ENCODE measurements at places on chromosomes 2 and 18. TPM values are rescaled to one million over a fixed set of nuclear protein-coding genes. Genes with fewer than 3 reads are reported as not detected.

DNA sequence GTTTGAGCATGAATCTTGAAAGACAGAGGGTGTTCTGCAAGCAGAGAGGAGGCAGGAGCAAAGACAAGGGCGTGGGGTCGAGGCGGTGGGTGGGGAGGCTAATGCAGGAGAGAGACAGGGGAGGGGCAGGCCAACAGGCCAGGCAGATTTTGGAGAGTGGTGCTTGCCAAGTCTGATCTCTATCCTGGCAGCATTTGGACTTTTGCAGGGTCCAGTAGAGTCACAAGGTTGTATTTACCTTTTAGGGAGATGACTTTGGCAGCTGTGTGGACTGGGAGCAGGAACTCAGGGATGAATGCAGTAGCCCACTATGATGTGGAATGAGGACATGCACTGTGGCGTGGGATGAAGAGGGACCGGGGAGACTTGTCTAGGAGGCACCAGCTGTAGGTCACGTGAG, 15.7 kb upstream of the CEP192 start:
- DNase-seq = no peak

GRCh38 chr18:39681061-39681460, 2115.5 kb upstream of the CELF4 start:
- DNase-seq = no peak

GRCh38 chr2:36493306-36493705, 104.7 kb downstream of the FEZ2 start:
- no peak for DNase-seq

- no peak for DNase-seq
Measured at GRCh38 chr2:75403991-75404428, 156.7 kb downstream of the EVA1A start.

DNA sequence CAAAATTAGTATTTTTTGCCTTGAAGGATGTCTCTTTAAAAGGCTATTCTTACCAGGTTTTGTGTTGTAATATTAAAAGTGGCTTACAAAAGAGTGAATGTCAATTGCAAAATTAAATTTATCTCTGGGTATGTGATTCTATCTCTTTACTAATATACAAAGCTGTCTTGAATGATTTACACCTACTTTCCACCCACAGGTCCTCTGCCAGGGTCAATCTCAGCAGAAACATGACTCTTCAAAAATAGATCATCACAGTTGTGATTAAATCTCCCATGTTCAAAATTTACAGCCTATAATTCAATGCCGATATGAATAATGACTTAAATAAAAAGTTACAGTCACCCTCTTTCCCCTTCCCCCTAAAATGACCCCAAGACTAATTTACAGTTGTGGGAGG, 78.8 kb downstream of the SLC8A1 start:
- no peak for DNase-seq

GRCh38 chr2:126658319-126658904, 2.5 kb downstream of the GYPC start:
- no peak for DNase-seq

GRCh38 chr2:224393157-224393872, 8.6 kb downstream of the FAM124B start:
- no peak for DNase-seq

- no peak for DNase-seq
Measured at GRCh38 chr2:61718965-61719364, 134.9 kb downstream of the FAM161A start.

DNA sequence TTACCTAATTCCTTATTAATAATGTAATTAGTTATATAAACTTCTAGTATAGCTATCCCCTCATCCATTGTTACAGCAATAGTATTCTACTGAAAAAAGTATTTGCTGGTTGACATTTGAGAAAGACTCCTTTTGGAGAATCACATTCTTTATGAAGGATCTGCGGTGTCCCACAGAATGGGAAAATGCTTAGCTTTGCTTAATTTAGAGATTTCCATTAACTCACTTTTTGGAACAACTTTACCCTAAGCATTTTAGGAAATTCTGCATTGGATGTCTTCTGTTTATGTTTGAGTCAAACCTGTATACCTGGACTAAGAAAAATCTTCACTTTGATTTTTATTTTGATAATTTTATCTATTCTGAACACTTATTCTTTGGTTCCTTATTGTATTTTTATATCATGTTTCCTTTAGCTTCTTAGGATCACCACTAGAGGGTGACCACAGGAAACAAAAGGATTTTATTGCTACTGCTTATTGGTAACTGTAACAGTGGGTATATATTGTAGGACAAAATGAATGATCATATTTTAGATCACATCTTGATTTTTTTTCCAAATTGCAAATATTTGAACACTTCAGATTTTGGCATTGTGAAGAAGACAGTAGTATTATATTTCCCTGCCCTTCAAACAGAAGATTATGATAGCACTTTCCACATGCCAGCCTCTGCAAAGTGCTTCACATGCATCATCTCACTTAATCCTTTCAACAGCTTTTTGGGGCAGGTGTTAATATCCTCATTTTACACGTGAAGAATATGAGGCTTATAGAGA, 79.6 kb downstream of the MIB1 start:
- DNase-seq = no peak

GRCh38 chr18:51108330-51108729, 78.3 kb downstream of the SMAD4 start:
- DNase-seq = no peak

DNA sequence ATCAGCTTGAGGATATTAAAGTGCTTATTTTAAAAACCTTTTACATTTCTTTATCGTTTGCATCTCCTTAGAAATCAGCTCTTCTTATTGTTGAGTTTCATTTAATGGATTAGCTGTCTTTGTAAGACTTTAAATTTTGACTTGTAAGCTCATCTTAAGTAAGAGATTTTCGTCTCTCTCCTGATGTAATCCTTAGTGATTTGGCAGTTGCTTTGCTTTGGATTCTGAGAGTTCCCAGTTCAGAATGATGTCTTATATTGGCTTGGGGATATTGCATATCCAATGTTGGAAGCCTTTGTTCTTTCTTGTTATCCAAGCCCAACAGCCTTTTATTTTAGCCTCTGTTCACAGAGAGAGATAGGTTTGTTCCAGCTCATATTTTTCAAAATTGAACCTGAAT, 212.1 kb downstream of the ARL6IP6 start:
- no peak for DNase-seq

- no peak for DNase-seq
Measured at GRCh38 chr2:1613078-1613445, 131.3 kb downstream of the PXDN start.

DNA sequence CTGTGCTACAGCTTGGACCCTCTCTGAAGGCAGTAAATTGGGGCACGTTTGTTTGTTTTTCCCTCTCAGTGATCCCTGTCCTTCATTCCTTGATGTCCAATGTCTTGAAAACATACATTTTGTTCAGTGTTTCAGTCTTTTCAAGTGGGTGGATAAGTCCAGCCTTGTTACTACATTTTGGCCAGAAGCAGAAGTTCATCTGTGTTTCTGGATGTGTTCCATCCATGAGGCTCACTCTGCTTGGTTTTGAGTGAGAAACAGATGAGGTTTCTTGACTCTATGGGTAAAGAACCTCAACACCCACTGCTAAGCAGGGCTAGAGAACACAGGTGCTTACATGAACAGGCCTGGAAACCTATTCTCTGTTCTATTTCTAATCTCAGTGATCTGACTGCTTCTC, 74.5 kb upstream of the RFX8 start:
- no peak for DNase-seq

GRCh38 chr2:141701618-141702017, 429.2 kb downstream of the LRP1B start:
- no peak for DNase-seq

GRCh38 chr18:12928641-12929040, 19.2 kb upstream of the SEH1L start:
- DNase-seq = no peak

DNA sequence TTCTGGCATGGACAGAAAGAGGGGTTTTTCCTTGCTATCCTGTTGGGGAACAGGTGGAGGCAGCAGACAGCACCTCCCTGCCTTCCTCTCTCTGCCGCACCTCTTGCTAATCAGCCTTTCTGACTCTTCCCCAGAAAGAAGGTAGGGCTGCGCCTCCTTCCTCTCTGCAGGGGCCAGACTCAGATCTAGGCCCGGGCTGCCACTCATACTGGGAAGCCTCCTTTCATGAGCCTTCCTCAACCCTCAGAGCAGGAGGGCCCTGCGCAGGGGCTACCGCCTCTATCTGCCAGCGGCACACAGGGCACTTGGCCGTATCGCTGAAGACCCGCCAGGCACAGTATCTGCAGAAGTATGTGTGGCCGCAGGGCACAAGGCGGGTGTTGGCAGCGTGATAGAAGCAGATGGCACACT, 7.1 kb downstream of the NEURL3 start:
- DNase-seq = no peak

DNA sequence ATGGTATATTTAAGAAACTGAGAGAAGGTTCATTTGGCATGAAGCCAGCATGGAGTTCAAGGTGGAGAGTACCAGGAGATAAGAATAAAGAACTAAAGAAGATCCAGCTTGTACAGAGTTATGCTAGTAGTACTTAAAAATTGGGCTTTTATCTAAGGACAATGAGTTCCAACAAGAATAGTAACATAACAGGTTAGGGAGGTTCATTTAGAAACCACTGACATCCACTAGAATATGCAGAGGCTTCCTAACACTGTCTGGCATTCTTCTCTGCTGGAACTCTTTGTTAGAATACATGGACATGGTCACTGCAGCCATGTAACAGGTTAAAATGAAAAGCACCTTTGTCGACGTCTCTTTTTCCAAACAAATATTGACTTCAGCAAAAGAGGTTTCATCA, 42.6 kb upstream of the DSC1 start:
- DNase-seq = no peak

GRCh38 chr2:175154661-175155082, 13.3 kb downstream of the ATF2 start:
- DNase-seq = no peak

- DNase-seq = peak; percentile 90
Measured at GRCh38 chr2:121018136-121019061, 266.6 kb downstream of the TFCP2L1 start.

DNA sequence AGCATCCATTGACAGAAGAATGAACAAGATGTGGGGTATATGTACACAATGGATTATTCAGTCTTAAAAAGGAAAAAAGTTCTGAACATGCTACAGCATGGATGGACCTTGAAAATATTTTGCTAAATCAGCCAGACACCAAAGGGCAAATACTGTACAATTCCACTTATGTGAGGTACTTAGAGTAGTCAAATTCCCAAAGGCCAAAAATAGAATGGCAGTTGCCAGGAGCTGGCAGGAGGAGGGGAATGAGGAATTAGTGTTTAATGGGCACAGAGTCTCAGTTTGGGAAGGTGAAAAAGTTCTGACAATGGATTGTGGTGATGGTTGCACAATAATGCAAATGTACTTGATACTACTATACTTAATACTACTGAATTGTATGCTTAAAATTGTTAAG, 193.2 kb downstream of the MBD2 start:
- DNase-seq = no peak

DNA sequence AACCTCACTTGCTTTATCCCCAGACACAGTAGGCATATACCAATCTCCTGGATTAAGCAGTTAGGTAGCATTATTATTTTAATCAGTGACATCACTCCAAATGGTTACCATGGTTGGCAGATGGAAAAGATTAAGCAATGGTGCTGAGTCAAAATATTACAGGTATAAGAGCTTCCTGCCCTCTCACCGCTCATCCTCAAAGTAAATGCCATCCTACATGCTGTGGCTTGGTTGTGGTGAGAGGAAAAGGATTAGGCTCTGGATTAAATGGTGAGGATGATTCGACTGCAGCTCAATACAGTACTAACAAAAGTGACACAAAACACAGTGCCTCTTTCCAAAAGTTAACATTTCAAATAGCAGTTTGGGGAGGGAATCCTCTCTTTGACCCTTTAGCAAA, 108.9 kb upstream of the ACAA2 start:
- DNase-seq = no peak

DNA sequence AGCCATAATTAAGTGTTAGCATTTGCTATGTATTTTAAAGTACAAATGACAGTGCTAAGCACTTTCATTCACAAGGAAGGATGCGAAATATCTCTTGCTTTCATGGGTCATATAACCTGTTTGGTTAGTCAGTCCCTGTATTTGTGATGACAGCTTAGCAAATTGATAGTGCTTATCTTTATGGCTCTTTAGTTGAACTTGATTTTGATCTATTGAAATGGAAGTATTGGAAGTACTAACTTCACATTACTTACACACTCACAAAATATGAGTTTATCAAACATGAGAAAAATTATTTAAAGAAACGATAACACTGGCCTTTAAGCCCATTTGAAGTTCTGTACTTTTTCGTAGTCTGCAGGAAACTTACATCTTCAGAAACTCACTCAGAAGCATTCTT, 97.4 kb upstream of the NEUROD1 start:
- DNase-seq = no peak

GRCh38 chr18:23301972-23302371, 151.1 kb upstream of the RIOK3 start:
- DNase-seq = no peak

DNA sequence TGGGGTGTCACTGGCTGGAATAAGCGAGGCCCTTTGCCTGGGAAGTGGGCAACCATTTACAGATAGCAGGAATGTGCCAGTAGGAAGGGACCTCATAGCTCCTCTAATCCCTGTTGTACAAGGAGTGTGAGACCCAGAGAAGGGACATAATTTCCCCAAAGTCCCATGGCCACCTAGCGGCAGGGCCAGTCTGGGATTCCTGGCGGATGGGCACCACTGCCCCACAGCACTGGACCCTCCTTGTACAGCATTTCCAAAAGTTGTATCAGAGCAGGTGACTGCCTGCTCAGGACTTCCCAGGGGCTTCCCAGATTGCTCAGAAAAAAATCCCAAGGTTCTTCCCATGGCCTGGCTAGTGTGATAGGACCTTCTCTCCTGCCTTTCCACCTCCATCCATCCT, 185.8 kb downstream of the GLI2 start:
- no peak for DNase-seq

- DNase-seq = no peak
Measured at GRCh38 chr18:10015288-10015701, 101.5 kb downstream of the VAPA start.

GRCh38 chr2:52532956-52533355, 1234.6 kb upstream of the CHAC2 start:
- DNase-seq = no peak

GRCh38 chr2:101012706-101013181, 10.7 kb downstream of the RPL31 start:
- DNase-seq = peak; percentile 81

GRCh38 chr2:30655660-30656059, 151.6 kb downstream of the CAPN13 start:
- no peak for DNase-seq

REEP1 gene
- total RNA-seq = 13.5 TPM

CD8B gene
- 10.6 TPM for total RNA-seq

NR4A2 gene
- total RNA-seq = 17.2 TPM

SEC11C gene
- total RNA-seq = 9.1 TPM

TSHZ1 gene
- total RNA-seq = 23.3 TPM

SKOR2 gene
- not detected for total RNA-seq

ADD2 gene
- 3.4 TPM for total RNA-seq

CDKL4 gene
- 2.7 TPM for total RNA-seq

BOLA3 gene
- 59.7 TPM for total RNA-seq

STAMBP gene
- total RNA-seq = 30.4 TPM

ELAC1 gene
- total RNA-seq = 15.5 TPM

SAG gene
- total RNA-seq = not detected
